ENCODE measurements at places on chromosomes 4 and X. TPM values are rescaled to one million over a fixed set of nuclear protein-coding genes. Genes with fewer than 3 reads are reported as not detected.

Gene TEX13D
- not detected for total RNA-seq

GRCh38 chr4:181157647-181158046 is 1085.6 kb upstream of the TENM3 start:
- DNase-seq: no peak

DNA sequence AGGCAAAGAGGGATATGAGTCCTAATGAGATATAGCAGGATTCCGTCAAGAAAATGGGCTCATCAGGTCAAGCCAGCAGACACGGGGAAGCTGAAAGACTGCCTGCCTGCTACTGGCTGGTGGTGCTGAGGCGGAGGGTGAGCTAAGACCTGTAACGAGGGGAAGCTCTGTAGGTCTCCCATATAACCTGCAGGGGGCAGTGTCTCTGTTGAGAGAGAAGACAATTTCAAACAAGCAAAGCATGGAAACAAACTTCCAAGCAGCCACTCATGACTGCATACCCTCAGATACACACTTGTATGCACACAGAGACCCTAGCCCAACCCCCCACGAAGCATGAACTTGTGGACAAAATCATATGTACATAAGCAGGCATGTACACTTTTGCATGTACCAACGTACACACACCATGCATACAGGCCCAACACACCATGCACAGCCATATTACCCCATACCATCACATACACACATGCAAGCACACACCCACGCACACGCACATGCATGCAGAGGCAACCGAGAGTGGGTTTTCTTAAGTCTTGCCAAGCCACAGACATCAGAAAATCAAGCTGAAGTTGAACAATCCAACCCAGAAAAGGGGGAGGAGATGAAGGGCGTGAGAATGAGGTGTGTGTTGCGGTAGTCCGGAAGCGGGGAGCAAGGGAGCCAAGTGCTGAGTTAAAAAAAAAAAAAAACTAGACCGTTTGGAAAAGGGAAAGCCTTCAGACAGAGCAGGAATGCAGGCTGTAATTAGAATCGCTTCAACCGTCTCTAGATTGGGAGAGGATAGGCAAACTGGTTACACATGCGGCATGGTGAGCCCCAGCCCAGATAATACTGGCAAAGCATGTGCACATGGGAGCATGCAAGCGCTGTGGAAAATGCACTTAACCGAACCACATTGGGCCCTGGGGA is 71.0 kb downstream of the PJA1 start:
- DNase-seq: peak; percentile 28

Gene NEIL3
- total RNA-seq: 0.32 TPM

Gene PWWP3B
- 3.2 TPM for total RNA-seq

DNA sequence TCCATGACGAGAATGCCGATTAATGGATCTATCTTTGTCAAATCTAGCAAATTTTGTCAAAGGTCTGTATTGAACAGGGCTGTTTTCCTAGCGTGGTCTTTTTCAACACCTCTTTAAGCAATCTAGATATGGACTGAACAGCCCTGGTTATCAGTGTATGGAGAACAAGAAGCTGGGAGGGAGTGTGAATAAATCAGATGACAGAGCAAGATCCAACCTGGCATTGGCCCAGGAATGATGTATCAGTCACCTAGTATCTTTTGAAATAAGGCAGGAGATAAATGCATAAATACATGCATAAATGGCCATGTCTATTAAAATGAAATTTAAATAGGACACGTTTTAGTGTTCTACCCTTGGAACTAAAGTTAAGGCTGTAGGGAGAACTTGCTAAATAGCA is 15.7 kb upstream of the AP1S2 start:
- DNase-seq: no peak

GRCh38 chr4:167785523-167785922 is 306.8 kb upstream of the ANXA10 start:
- DNase-seq: no peak

GRCh38 chrX:40778861-40779575 is 43.7 kb upstream of the MED14 start:
- no peak for DNase-seq

Gene LRCH2
- total RNA-seq: 5.2 TPM

- DNase-seq: no peak
These were observed 24.4 kb downstream of the TRIM2 start for GRCh38 chr4:153228512-153229140.

Gene WNK3
- 2.1 TPM for total RNA-seq

GRCh38 chr4:6773106-6773505 is 9.4 kb upstream of the KIAA0232 start:
- DNase-seq: no peak

Gene PPP1R2C
- total RNA-seq: not detected

DNA sequence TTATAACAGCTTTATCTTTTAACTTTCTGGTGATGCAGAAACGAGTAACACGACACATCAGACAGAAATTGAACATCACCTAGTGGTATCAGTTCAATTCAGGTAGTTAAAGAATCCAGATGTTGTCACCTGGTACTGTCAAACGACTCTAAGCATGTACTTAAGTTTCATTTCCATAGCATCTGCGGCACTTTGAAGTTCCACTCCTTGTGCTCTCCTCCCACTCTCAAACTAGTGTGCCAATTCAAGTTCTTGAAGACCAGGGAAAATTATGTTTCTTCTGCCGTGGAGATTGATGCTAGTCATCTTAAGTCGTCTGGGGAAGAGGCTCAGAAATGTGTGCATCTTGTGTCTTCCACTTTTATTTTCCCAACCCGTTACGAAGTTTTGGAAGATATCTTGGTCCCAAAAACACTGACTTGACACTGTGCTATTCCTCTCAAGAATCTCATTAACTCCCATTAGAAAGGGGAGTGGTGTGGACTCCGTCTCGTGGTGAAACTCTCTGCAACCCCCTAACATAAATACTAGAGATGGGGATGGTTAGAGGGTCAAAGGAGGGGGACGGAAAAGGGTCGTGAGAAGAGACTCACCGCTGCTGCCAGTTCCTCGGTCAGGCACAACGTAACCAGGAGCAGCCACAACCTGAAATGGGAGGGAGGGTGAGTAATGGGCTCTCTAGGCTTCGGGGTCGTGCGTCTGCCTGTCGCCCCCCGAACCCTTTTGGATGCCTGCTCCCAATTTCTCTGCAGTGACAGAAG is 693 bp downstream of the COL4A6 start:
- no peak for DNase-seq

Gene SLIT2
- 11.2 TPM for total RNA-seq

GRCh38 chrX:112651766-112652165 is 28.0 kb downstream of the LHFPL1 start:
- no peak for DNase-seq

Gene TGIF2LX
- not detected for total RNA-seq

GRCh38 chr4:153234885-153235284 is 30.6 kb downstream of the TRIM2 start:
- DNase-seq: no peak

DNA sequence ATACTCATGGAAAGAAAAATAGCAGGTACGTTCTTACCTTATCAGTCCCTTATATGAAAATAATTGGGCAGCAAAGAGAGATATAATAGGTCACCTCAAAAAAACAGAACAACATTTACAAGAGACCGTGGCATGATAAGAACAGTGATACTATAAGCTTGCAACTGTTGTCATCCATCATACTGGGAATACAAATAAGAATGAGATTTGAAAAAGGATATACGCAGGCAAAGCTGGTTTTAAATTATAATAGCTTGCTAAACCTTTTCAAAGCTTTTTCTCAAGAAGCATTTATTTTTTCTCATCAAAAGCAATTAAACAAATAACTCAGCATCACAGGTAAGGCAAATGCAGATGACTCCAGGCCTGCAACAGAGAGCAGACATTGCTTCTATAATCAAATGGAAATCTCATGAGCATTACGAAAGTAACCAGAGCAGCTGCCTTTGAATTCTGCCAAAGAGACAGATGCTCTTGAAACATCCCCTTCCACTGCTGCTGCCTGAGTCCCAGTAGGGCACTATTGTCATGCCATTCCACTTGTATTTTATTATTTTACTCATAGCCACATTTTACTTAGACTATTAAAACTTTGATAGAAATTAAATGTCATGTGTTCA is 620.6 kb upstream of the GNPDA2 start:
- no peak for DNase-seq

DNA sequence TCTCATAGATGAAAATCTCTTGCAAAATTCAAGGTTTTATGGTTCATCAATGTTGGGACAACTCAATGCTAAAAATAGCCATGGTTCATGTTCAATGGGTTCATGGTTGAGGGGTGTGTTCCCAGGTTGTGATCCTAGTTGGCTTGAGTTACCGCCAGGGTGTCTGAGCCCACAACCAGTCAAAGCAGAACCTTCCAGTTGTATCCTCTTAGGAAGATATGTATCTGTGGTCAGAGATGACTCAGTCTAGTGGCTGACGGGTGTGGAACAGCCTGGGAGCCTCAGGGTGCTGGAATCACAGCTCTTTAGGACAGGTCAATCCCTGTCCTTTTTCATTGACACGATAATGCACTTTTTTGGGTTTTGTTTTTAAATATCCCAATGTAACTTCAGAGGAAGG is 192.3 kb upstream of the NR3C2 start:
- no peak for DNase-seq

DNA sequence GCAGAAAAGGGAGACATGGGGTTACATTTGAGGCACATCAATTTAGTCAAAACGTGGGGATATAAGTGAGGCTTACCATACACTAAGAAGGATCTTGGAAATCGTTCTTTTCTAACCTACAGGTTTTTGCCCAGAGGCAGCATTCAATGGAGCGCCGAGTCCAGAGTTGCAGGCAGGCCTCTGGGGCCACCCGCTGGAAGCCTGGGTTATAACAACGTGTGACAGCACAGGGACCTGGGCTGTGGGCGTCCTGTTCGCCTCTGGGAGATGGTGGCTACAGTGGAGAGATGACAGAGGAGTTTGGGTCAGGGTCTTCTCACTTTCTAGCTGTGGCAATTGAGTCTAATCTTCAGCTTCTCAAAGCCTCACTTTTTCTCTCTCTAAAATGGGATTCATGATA is 53.9 kb downstream of the ENPP6 start:
- peak; percentile 57 for DNase-seq

Gene MAGED4
- 1.3 TPM for total RNA-seq

Gene SSX2
- total RNA-seq: not detected

- DNase-seq: peak; percentile 77
These were observed 622 bp downstream of the TAFAZZIN start for GRCh38 chrX:154411981-154412340.

GRCh38 chrX:48569958-48570357 is 4.3 kb upstream of the RBM3 start:
- DNase-seq: no peak

Gene RHOXF2
- total RNA-seq: not detected

Gene SAGE1
- total RNA-seq: not detected

- no peak for DNase-seq
These were observed 45.3 kb downstream of the TENM3 start for GRCh38 chr4:182288534-182288933.

DNA sequence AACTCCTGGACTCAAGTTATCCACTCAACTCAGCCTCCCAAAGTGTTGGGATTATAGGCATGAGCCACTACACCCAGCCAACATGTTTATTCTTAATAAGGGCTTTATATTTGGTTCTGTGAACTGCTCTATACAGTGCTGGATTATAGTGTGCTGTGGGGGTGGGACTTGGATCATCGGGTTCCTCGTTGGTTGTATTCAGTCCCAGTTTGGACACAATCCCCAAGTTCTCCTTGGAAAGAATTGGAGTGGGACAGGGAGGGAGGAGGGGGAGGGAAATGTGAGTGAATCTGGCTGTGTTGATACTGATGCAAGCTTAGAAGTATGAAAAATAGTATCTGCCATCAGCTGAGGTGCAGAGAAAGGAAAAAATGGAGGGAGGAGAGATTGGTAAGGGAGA is 121.3 kb downstream of the KIT start:
- DNase-seq: no peak

- no peak for DNase-seq
These were observed 540.9 kb downstream of the GBA3 start for GRCh38 chr4:23233596-23233995.

Measured in left cardiac atrium (tissue), 4 donors.